Right lobe of liver (tissue), 6 donors: ENCODE measurements at places on chromosomes 2 and 18.

GRCh38 chr18:9546468-9546867 lies 67.9 kb downstream of the PPP4R1 start:
- no peak for DNase-seq

GRCh38 chr18:78758496-78758895 lies 221.1 kb upstream of the SALL3 start:
- no peak for DNase-seq

GRCh38 chr2:166140932-166141331 lies 13.1 kb upstream of the SCN1A start:
- DNase-seq = no peak

DNA sequence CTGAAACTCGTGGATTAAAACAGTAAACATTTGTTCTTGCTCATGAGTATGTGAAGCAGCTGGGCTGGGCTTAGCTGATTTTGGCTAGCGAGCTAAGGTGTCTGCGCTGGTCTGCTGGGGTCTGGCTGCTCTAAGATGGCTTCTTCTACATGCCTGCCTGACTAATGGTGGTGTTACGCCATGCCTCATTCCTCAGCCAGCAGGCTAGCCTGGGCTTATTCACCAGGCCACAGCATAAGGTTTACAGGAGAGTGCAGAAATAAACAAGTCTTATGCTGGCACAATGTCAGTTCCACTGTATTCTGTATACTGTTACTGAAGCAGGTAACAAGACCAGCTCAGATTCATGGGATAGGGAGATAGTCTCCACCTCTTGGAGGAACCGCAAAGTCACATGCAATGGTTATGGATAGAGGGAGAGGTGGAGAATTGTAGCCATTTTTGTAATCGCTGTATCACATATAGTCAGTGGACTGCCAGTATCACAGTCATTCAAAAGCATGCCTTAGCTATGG lies 80.0 kb downstream of the RHBDD1 start:
- DNase-seq = no peak
